Activated CD4-positive, alpha-beta memory T cell treated with anti-CD3 and anti-CD28 coated beads for 36 hours (primary cell): ENCODE measurements at places on chromosomes 1 and 21. TPM values are rescaled to one million over a fixed set of nuclear protein-coding genes. Genes with fewer than 3 reads are reported as not detected.

DNA sequence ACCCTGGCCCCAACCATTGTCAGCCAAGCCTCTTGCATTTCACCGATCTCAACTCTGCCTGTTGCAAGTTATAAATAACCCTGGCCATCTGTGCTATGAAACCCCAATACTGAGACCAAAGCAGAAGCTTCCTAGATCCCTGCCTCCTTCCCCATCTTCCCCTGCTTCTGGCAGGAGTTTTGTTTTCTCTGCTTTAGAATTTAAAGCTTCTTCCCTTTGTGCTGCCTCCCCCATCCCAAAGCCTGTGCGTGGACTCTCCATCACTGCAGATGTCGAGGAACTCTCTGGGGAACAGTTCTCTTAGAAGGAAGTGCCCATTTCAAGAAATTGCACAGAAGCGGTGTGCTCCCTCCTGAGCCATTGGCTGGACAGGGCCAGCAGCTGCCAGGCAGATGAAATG, 17.4 kb upstream of the MYOG start:
- no peak overlapping the region for H3K27ac ChIP-seq
- H3K36me3 ChIP-seq: no peaks in the 10 kb centered on the region
- H3K4me3 ChIP-seq: no peak overlapping the region
- DNase-seq: no peak
- peaks cover 21% of the 10 kb centered on the region for H3K27me3 ChIP-seq

DNA sequence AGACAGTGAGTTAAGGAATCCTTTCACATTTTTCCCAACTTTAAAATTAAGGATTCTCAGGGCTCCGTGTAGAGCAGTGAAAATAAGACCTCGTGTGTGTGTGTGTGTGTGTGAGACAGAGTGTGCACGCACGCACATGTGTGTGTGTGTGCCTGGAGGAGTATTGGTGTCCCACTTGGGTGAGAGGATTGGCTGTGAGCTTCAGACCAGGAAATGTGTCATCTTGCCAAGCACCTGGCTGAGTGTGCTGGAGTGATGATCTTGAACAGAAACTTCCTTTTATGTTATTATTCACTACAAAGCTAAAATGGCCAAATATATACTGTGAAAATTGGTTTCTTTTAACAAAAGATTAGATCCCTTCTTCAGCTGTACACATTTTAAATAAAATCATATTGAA, 35.2 kb upstream of the NTPCR start:
- H3K27me3 ChIP-seq: no peaks in the 10 kb centered on the region
- H3K4me1 ChIP-seq: peaks cover 17% of the 10 kb centered on the region
- DNase-seq: no peak
- no peak overlapping the region for H3K27ac ChIP-seq
- H3K4me3 ChIP-seq: no peak overlapping the region
- H3K36me3 ChIP-seq: no peaks in the 10 kb centered on the region

GRCh38 chr1:90973897-90974798, 47.7 kb downstream of the ZNF644 start:
- no peak for DNase-seq
- H3K27me3 ChIP-seq: no peaks in the 10 kb centered on the region
- no peak overlapping the region for H3K4me3 ChIP-seq
- peaks cover 39% of the 10 kb centered on the region for H3K36me3 ChIP-seq
- no peak overlapping the region for H3K27ac ChIP-seq

DNA sequence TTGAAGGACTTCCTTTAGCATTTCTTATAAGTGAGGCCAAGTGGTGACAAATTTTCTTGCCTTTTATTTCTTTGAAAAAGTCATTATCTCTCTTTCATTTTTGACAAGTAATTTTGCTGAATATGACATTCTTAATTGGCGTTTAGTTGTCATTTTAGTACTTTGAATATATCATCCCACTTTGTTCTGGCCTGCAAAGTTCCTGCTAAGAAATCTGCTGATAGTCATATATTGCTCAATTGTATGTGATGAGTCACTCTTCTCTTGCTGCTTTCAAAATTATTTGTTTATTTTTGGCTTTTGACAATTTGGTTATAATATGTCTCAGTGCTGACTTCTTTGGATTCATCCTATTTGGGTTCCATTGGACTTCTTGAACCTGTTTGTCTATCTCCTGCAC, 312.6 kb downstream of the DUSP10 start:
- H3K27me3 ChIP-seq: peaks cover 7% of the 10 kb centered on the region
- H3K36me3 ChIP-seq: no peaks in the 10 kb centered on the region
- no peak overlapping the region for H3K4me3 ChIP-seq

- H3K27me3 ChIP-seq: peaks cover 11% of the 10 kb centered on the region
- H3K36me3 ChIP-seq: no peaks in the 10 kb centered on the region
- no peak for DNase-seq
- no peak overlapping the region for H3K27ac ChIP-seq
Observed at GRCh38 chr1:32507021-32507420, 32.2 kb upstream of the ZBTB8A start.

Gene OR2C3
- not detected for total RNA-seq

DNA sequence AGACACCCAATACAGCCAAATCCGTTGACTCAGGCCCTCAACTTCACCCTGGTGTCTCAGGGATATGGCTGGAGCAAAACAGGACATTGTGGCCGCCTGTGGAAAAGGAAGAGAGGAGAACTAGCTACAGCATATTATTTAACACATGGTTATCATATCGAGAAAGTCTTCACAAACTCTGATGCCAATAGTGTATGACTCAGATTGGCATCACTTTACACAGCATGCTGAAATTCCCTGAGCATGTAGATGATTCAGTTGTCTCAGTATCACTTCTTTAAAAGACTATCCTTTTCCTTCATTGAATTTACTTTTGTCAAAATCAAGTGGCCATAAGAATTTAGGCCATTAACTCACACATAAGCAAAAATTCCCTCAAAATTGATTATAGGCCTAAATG, 20.1 kb downstream of the HSD3B2 start:
- peaks cover 4% of the 10 kb centered on the region for H3K27me3 ChIP-seq
- DNase-seq: no peak
- no peak overlapping the region for H3K4me3 ChIP-seq
- H3K36me3 ChIP-seq: no peaks in the 10 kb centered on the region

DNA sequence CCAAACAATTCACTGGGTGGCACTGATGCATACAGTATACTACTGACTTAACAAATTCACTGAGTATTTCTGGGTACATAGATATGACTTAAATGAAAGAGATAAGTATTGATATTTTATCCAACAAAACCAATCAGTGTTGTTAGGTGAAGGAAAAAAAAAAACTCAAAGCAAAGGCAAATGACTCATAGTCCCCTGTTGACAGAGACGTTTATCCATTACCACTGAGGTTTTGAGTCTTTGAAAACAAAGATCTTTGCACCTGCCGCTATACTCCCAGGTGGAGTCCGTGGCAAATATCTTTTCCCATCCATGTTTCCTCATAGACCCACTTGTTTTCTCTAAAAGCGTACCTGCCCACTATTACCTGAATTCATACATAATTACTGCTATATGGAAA, 18.4 kb downstream of the DYNLT5 start:
- peak overlapping the region; percentile 13 for H3K27ac ChIP-seq
- H3K4me3 ChIP-seq: peak overlapping the region; percentile 7
- H3K27me3 ChIP-seq: no peaks in the 10 kb centered on the region

DNA sequence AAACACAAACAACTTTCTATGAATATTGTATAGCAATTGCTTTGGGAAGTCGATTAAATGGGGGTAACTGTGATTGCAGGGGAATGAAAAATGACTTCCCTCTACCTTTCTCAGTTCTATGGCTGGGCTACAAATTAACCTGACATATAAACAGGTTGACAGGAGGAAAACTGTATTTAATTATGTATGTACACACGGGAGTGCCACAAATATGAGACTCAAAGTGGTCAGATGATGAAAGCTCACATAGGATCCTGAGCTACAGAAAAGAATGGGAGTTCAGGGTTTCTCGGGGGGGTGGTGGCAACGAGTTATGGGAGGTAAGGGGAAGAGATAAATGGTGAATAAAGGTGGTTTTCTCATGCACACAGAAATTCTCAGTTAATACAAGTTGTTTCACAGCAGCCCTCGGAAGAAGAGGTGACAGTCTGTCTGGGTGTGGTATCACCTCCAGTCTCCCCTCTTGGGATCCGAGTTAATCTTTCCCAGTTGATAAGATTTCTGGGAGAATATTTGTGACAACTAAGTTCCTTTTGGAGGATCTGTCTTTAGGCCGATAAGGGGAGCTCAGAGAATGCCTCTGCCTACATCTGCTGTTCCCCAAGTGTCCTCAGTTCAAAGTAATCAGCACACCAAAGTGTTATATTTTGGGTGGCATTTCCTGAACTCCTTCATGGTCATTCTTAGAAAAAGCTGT, 26.3 kb downstream of the GADD45A start:
- no peak overlapping the region for H3K27ac ChIP-seq
- H3K36me3 ChIP-seq: no peaks in the 10 kb centered on the region
- H3K4me3 ChIP-seq: no peak overlapping the region
- no peaks in the 10 kb centered on the region for H3K4me1 ChIP-seq

Gene ZNF593OS
- total RNA-seq: not detected

Gene FCGR3B
- not detected for total RNA-seq

Gene DNALI1
- total RNA-seq: 0.29 TPM
